ENCODE measurements at places on chromosomes 7 and 10.
A peak's percentile ranks its signal among the peaks of the same experiment; 100 is the strongest.

DNA sequence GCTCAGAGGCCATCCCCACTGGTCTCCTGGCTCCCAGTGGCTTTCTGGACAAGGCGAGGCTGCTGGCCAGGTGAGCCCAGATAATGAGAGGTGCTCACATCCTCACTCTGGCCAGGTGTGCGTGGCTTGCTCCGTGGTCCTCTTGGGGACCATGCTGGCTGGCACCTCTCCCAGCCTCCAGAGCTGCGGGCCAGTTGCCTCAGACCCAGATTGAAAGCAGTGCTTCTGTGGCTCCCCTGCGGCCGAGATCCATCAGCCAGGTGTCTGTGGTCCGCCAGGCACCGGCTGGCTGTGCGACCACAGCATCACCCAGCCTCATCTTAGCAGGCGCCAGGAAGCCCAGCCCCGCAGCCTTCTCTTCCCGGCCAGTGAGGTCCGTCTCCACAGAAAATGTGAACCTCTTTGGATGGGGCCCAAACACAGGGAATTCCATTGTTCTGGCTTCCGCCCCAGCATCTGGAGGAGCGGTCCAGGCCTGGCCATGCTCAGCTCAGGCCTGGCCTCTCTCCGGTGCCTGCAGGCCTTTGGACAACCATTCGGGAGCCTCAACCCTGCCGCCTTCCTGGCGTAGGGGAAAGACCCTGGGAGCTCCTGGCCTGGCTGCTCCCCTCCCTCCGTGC is 5.2 kb upstream of the TTYH3 start:
- DNase-seq = no peak

- DNase-seq = no peak
These were observed 73.7 kb downstream of the ARL4A start for GRCh38 chr7:12761111-12761510.

DNA sequence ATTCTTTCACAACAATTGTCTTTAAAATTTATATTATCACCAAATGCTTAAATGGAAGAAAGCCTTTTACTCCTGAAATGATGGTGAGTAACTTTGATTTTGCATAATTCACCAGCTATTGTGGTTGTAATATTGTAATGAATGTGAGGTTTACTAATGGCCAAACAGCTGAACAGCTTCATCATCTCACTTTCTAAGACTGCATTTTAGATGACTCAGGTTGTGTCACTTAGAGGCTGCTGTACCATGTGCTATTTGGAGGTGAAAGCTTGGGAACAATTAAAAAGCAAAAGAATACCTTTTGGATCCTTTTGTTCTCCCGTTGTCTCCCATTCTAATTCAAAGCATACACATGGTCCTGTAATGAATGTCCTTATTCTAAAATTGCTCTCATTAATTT is 604.0 kb upstream of the PFKP start:
- DNase-seq = no peak

- DNase-seq = no peak
These were observed 55.2 kb downstream of the TSPAN12 start for GRCh38 chr7:120802751-120803150.

DNA sequence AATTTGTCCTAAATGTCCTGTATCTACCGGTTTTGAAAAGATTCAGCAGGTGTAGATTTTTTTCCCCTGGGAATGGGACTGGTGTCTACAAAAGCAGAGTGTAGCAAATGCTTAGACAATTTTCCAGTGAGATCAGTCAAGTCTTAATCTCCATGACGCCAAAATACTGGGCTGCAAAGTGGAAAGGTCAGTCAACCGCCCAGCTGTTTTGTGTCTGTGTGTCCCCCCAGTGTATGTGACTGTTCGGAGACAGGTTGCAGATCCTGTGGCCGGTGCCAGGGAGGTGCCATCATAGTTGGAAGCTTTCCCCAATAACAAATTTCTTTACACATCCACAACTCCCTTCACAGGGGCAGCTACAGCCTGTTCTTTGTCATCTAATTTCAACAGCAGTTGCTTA is 263.8 kb downstream of the ARHGAP12 start:
- DNase-seq = no peak

DNA sequence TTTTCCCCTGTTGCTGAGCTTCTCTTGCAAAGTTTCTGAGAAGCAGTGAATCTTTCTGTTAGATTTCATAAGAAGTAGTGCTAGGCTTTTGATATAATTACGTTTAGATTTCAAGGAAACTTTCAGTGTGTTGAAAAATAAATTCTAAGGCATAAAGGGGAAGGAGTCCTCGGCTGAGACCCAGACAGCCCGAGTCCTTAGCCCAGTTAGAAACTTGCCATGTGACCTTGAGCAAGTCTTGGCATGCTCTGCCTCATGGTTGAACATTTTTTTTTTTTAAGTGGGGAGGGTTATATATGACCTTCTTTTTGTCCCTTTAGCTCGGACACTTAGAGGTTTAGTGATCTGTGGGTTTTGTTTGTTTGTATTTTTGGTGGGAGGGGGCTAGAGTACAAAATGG is 117.5 kb downstream of the TCF7L2 start:
- no peak for DNase-seq

DNA sequence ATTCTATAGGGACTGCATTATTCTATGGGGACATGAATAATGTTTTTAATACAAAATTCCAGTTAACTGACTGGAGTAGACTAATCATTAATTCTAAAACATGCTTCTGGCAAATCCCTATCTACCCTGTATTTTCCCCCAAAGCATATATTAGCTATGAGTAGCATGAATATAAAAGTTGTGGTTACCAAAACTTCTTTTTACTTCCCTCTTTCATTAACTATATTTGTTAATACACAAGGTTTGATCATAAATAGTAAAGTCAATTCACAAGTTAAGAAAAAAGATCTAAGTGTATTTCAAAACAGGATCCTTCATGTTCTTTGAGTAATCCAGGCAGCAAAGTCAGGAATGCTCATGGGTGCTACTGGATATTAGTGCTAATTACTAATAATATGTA is 2.9 kb upstream of the RALA start:
- no peak for DNase-seq

DNA sequence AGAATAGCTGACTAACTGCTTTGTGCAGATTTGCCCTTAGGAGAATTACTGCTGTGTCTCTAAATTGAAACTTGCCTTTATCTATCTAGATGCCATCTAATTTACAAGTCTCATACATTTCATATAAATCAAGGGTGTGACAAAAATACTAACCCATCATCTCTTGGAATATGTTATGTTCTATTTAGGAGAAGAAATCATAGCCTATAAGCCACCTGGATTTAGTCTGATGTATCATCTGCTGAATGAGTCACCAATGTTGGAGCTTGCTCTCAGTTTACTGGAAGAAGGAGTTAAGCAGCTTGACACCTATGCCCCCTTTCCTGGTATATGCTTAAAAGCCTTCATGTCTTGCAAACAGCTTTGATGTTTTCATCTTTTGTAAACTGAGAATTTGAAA is 43.5 kb downstream of the NUP205 start:
- DNase-seq = no peak

DNA sequence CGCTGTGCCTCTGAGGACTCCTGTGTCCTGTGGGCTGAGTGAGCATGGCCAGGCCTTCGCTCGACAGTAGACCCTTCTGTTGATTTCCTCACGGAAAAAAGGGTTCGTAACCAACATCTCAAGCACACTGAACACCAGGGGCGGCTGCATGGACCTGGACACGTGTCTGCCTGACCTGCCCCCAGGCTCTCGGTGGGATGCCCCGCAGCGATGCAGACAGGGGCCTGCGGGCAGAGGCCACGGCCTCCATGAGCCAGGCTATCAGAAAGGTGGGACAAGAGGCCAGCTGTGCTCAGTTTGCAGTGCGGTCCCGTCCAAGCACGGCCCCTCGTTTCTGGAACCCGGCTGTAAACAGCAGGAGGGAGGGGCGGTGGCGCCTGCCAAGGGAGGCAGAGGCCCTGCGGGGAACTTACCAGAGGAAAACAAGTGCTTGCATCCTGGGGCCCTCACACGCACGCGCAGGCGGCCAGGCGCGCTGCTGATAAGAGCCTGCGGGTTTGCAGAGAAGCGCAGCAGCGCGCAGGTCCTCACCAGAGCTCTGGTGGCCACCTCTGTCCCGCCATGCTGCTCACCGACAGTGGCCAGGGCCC is 10.6 kb downstream of the GPR146 start:
- DNase-seq = peak; percentile 38

DNA sequence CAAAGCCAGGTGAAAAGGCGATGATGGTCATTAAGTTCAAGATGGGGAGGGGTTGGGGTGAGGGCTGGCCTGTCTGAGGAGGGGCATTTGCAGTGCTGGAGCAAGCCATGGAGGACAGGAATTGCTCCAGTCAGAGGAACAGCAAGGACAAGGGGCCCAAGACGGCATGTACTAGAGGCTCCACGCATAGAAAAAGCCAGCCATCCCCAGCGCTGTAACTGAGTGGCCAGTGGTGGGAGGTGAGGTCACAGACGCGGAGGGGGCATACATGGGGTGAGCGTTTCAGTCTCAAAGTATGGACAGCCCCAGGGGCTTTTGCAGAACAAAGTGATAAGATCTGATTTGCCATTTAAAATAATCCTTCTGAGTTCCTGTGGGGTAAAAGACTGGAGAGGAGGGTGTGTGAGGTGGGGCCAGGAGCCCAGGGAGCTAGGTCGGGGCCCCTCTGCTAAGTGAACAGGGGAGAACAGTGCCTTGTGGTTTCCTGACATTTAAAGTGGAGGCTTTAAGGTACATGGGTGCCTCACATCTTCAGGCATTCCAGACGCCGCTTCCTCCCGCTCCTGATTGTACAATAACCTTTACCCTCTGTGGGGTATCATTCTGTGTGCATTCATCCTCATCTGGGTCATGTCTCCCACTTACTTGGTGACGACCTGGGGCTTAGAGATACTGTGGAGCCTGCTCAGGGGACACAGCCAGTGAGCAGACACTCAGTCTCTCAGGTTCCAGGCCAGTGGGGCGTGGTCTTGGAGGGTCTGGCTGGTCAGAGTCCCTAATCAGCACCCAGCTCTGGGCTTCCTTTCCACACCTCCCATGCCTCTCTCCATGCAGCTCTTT is 105.6 kb upstream of the GPR26 start:
- DNase-seq = no peak

DNA sequence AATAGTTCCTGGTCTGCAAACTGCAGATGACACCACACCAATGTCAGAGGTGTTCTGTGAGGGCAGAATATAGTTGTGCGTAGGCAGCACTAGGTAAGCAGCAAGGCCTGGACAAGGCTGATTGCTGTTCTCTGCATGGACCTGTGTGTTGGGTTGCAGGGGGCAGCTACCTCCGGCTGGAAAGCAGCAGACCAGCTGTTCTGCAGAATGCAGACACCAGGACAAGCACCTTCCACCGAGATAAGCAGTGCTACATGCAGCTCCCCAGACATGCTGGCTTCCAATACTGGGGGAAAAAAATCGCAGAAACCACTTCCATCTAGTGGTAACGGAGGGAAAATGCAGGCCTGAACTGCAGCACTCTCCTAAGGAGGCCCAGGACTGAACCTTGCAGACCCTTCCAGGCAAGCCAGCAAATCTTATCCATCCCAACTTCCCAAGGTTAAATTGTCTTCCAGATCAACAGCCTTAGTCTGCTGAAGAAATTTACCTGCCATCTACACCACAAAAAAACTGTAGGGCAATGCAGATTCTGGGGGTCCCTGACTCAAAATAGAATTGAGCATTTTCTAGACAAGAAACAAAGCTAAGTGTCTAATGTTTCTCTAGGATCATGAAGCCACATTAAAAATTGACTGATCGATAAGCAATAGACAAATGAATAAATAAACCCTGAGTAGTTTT is 50.5 kb upstream of the COBL start:
- DNase-seq = peak; percentile 4

DNA sequence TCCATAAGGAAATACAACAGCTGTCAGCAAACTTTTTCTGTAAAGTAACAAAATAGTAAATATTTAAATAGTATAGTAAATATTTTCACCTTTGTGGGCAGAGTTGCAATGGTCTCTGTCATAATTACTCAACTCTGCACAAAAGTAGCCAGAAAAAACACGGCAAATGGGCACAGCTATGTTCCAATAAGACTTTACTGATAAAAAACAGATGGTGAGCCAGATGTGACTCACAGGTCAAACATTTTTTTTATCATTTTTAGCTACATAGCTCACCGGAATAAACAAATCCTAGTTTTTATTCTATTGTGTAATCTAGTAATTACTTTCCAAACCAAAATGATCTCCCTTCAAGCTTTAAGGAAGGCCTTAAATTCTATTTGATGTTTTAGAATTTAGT is 55.3 kb downstream of the NCAPG2 start:
- no peak for DNase-seq

DNA sequence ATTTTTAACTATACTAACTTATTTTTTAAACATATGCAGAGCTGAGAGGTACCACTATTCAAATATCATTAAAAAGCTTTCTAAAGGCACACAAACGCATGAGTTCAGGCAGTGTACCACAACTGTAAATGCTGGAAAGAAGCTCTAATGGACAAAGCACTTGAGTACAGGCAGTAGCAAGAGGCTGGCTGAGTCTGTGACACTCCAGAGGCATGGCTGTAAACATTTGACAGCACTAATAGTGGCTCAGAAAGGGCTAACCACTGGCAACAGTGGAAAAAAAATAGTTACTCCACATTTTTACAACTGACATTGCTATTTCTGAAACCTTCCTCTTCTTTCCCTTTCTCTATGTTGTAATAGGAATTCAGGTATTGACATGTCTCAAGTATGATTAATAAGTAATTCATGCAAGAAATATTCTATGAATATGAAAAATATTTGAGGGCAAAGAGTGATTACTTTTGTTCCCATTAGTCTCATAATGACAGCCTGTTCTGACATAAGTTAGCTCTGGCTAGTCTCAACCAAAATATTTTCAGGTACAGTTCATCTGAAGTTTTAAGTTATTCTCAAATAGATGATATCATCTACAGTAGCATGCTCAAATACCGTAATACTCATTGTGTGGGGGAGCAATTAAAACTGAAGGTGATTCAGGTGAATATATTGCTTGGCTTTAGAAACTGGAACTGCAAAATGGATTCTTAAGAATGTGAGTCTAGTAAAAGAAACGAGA is 324.0 kb upstream of the POT1 start:
- no peak for DNase-seq

DNA sequence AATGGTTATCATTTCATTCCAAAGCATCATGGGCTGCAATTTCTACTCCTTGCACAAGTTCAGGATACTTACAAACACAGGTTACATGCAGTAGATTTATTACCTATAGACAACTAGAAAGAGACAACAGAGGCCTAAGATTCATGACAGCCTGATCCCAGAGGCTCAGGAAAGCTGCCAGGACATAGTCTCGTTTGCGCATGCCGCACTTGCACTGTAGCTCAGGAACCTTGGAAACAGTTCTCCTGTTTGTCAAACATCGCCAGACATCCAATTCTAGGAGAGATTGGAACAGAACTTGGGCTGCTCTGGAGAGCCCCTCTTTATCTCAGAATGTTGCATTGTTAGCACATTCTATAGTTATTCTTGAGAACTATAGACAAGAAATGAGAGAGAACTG is 216.2 kb upstream of the CDC14C start:
- no peak for DNase-seq

DNA sequence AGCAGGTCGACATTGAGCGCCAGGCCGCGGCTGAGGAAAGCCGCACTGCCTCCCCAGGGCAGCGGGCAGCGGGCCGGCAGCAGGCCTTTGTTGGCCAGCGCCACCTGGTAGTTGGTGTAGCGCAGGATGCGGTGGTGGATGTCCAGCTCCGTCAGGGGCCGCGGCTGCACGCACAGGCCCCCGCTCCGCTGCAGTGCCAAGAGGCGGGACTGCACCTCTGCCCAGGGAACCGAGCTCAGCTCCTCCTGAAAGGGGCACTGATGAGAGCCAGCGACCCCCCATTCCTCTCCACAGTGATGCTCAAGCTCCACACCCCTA is 5.2 kb downstream of the ATG9B start:
- no peak for DNase-seq

GRCh38 chr10:130766071-130766470 is 545.5 kb downstream of the TCERG1L start:
- DNase-seq = no peak
